Activated gamma-delta T cell treated with anti-CD3 and anti-CD28 coated beads, Interleukin-2, amount 50 U/mL, for 16 hours (primary cell): ENCODE measurements at places on chromosomes 11 and 22.

GRCh38 chr11:11755871-11756270 lies 85.9 kb upstream of the USP47 start:
- no peak for DNase-seq

DNA sequence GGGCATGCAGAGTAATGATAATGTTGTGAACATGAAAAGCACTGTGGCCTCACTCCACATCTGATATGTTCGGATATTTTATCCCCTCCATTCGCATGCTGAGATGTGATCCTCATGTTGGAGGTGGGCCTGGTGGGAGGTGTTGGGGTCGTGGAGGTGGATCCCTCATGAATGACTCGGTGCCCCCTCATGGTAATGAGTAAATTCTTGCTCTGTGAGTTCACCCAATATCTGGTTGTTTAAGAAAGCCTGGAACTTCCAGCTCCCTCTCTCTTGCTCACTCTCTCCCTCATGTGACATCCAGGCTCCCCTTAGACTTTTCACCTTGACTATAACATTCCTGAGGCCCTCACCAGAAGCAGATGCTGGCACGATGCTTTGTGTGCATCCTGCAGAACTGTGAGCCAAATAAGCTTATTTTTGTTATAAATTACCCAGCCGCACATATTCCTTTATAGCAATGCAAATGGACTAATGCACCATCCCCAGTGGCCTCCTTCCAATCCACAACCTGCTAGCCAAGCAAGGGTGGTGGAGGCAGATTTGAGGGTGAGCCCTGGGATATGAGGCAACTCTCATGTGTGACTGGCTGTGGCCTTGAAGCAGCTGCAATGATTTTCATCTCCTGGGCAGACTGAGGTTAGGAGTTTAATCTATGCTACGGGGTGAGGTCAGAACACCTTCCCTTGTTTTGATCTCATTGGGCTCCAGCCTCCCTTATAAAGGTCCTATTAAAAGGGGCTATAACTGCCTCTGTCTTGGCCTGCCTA lies 276.5 kb downstream of the ETS1 start:
- no peak for DNase-seq

DNA sequence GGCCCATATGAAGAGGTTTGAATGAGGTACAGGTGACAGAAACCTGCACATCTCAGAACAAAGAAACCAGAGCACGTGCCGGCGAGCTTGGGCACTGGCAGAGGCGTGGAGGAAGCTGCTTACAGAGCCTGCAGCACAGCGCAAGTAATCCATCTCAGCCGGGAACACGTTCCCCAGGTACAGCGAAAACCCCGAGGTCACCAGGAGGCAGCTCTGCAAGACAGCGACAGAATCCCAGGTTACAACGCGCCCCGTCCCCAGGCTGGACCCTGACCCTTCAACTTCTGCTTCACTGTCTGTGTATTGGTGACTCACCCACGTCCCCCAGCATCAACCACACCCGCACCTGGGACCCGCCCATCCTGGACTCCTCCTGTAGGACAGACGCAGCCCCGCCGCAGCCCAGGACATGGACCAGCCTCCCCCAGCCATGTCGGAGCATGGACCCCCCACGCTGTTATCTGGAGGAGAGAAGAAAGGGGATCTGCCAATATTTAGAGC lies 2.2 kb downstream of the MLC1 start:
- no peak for DNase-seq

- DNase-seq = no peak
Observed at GRCh38 chr22:49551446-49551845, 276.2 kb downstream of the BRD1 start.

DNA sequence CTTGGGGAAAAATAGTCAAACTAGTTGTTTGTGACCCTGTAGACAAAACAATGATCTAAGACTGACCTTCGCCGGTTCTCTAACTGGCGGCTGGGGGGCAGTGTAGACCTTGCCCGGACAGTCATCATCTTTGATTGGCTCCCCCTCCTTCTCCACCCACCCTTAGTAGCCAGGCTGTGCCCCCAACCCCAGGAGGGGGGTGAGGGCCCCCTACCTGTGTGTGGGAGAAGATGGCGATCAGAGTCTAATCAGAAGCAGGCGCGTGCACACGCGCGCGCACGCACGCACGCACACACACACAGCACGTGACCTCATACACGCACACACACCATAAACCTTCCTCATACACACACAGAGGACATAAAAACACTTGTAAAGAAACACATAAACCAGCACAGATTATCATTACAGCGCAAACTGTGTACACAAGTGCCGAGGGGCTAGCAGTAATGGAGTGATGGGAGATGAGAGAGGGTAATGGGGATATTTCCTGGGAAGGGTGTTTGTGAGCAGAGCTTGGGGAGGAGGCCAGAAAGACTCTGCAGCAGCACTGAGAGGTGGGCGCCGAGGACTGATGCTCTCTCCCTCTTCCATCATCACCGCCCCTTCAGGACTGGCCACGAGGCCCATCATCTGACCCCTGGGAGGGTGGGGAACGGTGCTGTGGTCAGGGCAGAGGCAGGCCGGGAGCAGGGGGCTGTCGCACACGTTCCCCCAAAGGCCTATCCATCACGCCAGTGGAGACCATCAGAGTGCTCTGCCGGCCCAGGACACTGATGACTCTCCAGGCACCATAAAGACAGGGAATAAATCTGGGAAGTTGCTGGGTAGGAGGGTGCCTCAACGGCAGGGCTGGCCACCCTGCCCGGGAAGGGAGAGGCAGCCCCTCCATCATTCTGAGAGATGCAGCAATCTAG lies 12.2 kb downstream of the NECTIN1 start:
- no peak for DNase-seq

- no peak for DNase-seq
Observed at GRCh38 chr22:50151571-50152537, 18.7 kb upstream of the PANX2 start.

GRCh38 chr11:121459413-121460017 lies 6.7 kb upstream of the SORL1-AS1 start:
- no peak for DNase-seq

- DNase-seq = no peak
Observed at GRCh38 chr11:110126936-110127335, 33.7 kb downstream of the ZC3H12C start.

DNA sequence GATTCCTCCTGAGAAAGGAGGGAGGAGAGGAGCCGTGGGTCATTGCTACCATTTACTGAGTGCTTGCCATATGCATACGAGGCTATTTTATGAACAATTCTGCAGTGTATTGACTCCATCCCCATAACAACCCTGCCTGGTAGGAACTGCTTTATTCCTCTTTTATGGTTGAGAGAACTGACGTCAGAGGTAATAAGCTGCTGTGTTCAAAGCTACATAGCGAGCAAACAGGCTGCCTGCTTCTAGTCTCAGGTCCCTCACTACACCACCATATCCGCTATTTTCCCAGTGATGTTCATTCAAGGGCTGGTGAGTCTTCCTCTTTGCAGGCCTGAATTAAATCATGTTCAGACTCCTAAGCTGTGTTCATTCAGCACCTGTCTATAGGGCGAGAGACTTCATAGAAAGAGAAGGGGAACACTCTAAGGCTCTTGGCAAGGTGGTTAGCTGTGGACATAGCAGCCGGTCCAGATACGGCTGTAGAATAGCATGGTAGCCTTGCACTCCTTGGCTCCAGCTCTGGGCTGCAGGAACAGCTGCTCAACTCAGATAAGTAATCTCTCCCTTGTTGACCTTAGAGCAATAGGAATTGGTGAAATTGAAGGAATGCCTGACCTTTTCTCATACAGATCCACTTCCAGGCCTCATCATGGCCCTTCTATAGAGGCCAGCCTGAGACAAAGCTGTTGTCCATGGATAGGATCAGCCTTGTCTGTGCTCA lies 82.6 kb downstream of the MICAL2 start:
- DNase-seq = no peak
